ENCODE measurements at places on chromosomes 6 and 20. TPM values are rescaled to one million over a fixed set of nuclear protein-coding genes. Genes with fewer than 3 reads are reported as not detected.

Gene RSPH4A
- 0.57 TPM for total RNA-seq

DNA sequence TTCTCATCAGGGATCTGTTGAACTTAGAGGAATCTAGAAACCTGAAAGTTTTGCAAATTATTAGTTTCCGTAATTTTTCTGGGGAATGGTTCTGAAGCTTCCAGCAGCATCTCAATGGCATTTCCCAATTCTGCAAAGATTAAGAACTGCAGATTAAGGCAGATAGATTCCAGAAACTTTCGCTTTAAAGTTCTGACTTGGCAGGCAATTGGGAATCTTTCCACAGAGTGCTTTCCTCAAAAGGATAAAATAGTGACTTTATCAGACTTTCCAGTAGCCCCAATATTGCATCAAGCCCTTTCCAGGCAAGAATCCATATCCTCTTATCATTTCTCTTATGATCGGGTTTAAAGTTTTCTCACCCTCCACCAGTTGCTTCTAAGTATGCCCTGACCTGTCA, 261.1 kb downstream of the FNDC1 start:
- DNase-seq, result no peak

DNA sequence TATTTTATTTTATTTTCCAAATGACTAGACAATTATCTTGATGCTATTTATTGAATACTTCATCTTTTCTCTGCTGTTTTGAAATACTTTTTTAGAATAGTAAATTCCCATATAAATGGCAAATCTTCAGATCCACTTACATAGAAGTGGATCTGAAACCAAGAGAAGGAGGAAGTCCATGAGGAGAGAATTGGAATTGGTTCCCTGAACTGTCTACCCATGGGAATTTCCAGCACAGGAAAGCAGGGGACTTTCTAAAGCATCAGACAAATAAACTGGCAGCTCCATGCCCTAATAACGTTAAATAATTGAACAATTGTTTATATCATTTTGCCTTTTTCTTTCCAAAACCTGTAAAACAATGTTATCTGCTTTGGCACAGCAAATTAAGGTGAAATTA, 47.1 kb upstream of the PNRC1 start:
- no peak for DNase-seq

DNA sequence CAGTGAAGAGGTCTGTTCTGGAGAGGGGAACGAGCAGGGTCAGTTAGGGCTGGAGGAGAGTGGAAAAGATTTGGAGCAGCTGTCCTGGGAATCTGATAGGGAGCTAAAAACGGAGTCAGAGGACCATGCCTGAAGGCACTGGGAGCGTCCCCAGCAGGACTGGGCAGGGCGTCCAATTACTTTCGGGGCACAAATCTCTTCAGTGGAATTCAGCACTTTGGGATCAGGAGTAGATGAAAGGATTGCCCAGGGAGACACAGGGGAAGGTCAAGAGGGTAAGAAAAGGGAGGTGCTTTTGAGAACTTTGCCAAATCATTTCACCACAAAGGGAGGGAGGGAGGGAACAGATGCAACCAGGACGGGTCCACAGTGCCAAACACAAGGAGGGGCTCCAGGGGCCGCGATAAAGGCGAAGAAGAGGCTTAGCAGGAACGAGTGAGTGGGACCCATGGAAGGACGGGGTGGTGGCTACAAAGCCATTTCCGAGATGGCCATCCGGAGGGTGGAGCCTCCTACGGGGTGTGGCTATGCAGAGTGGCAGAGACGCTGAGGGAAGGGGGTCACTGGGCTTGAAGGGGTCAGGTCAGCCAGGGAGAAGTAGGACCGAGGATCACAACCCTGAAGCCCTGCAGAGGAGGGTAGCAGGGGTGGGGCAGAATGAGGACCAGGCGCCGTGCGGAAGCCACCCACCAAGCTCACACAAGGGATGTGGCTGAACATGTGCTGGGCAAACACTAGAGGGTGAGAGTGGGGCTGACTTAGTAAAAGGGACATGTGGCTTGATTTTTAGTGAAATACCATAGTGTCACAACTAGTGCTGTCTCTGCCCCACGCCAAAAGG, 180.0 kb upstream of the RREB1 start:
- DNase-seq, result peak; percentile 20

- no peak for DNase-seq
Measured at GRCh38 chr20:19777315-19777714, 19.3 kb downstream of the RIN2 start.

- no peak for DNase-seq
Measured at GRCh38 chr20:51930775-51931174, 128.5 kb upstream of the SALL4 start.
